Activated CD8-positive, alpha-beta memory T cell treated with anti-CD3 and anti-CD28 coated beads for 4 hours (primary cell): ENCODE measurements at places on chromosomes 2 and 18.

DNA sequence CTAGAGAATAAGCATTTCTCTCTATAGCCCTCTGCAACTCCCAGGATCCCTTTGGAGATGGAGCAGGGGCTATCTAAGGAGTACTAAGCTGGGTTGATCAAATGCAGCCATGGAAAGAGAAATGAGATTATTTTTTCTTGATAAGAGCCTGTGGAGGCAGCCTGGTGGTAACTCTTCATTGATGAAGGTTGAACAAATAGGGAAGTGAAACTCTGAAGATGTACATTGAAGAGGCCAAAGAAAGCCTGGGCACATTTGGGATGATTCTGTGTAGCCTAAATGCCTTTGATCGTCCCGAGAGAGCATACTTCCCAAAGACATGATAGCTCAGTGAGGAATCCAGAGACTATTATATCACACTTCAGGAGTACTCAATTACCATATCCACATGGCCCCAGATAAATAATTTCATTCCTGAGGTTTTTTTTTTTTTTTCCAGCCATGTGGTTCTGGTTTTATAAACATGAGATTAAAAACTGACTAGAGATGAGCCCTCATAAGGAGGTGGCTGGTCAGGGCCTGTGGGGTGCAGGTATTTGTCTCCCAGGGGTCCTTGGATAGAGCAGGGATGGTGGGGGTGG, 192.5 kb downstream of the TPGS2 start:
- no peak for DNase-seq

GRCh38 chr18:23721696-23722480, 32.6 kb downstream of the LAMA3 start:
- DNase-seq, result no peak

DNA sequence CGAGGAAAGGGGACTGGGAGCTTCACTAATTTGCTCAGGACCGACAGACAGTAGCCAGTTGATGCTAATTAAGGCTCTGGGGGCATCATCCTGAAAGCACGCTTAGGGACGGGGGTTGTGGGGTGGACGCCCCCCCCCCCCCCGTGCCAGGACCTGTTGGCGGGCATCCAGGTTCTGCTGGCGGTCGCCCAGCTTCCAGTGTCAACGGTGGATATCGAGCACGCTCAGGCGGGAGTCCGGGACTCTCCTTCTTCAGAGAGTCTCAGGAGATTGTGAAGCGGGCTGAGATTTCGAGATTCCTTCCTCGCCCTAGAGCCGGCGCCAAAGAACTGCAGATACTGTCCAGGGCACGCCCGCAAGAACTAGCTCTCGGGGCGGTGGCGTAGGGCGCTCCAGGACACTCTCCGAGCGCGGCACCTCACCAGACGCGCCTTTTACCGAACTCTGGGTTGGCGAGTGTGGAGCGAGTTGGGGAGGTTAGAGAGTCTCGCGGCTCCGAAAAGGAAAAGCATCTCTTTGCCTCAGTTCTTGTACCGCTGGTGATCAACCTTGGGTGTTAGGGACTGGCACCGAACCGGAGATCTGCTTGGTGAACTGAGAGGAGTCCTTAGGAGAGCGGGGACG, 5.6 kb downstream of the RAX start:
- no peak for DNase-seq

- DNase-seq, result no peak
Observed at GRCh38 chr2:9637330-9637729, 6.5 kb upstream of the YWHAQ start.

DNA sequence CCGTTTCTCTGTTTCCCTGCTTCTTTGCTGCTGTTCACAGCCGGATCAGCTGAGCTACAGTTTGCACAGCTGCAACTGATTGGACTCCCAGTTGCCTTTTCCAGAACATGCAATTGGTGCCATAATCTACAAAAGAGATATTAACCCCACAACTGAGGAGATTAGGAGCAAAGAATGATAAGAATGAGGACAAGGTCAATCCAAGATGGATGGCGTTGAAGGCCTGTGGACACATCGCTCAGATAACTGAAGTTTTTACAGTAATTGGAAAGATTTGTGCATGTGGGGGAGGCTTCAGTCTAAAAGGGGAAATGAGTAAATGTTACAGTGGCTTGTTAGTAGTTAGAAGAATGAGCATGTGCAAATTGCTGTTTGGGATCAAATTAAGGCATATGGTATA, 263.2 kb downstream of the TGIF1 start:
- no peak for DNase-seq

GRCh38 chr2:9800975-9801726, 42.1 kb upstream of the TAF1B start:
- DNase-seq, result peak; percentile 24

DNA sequence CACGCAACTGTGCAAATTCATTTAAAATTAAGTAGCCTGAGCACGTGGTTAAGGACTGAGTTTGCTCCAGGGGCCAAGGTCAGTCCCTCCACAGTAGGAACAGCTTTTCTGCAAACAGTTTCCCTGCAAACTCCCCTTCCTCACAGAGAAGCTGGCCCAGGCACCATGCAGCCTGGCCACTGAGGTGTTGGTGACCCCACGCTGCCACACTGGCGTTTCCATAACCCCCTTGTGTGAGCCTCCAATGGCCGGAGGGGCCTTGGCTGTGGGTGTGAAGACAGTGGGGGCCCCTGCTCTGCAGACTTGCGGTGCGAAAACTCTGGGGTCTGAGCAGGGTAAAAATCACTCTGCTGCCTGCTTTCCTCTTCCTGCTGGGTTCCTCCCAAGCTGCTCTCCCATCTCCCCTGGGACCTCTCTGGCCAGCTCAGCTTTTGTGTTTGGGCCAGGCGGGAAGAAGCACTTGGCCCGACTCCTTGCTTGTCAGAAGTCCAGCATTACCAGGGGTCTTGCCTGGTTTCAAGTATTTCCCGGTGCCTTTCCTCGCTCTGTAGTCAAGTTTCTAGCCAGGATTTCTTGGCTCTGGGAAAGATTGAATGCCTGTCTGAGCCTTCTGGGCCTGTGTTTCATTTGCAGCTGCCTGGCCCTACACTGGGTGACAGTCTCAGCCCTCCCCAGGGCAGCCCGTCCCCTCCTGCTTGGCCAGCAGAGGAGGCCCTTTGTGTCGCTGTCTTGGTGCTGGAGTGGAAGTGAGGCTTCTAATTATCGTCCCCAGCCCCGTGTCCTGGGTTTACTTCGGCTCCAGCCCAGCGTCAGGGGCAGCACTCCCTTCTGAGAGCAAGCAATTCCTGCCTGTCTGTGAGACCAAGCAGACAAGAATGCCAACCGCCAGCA, 131.4 kb upstream of the SLC1A4 start:
- DNase-seq, result no peak

DNA sequence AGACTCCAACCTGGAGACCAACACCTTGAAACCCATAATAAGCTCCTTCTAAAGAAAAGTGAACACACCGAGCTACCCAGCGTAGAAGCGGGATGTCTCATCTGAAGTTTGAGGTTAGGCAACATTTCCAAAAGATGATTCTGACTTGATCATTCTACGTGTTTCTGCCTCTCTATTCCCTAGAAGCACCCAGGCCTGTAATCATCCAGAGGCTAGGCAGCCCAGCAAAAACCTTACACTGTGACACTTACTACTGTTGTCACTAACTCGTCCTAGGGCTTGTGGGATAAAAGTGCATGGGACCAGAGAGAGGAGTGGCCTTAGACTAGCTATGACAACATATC, 1.4 kb downstream of the ZBTB14 start:
- DNase-seq, result no peak

GRCh38 chr18:67463829-67464228, 52.7 kb downstream of the DSEL start:
- no peak for DNase-seq

DNA sequence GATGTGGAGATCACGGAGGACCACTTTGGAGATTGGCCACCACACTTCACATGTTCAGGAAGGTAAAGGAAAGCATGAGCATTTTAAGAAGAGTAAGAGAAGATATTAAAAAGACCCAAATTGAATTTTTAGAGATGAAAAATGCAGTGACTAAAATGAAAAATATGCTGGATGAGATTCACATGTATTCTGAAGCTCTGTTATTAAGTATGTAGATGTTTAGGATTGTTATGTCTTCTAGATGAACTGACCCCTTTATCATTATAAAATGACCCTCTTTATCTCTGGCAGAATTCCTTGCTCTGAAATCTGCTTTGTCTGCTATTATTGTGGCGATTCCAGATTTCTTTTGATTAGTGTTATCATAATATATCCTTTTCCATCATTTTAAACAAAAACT, 36.0 kb upstream of the DYNC2LI1 start:
- no peak for DNase-seq

GRCh38 chr2:40409734-40410133, 42.2 kb downstream of the SLC8A1 start:
- no peak for DNase-seq

DNA sequence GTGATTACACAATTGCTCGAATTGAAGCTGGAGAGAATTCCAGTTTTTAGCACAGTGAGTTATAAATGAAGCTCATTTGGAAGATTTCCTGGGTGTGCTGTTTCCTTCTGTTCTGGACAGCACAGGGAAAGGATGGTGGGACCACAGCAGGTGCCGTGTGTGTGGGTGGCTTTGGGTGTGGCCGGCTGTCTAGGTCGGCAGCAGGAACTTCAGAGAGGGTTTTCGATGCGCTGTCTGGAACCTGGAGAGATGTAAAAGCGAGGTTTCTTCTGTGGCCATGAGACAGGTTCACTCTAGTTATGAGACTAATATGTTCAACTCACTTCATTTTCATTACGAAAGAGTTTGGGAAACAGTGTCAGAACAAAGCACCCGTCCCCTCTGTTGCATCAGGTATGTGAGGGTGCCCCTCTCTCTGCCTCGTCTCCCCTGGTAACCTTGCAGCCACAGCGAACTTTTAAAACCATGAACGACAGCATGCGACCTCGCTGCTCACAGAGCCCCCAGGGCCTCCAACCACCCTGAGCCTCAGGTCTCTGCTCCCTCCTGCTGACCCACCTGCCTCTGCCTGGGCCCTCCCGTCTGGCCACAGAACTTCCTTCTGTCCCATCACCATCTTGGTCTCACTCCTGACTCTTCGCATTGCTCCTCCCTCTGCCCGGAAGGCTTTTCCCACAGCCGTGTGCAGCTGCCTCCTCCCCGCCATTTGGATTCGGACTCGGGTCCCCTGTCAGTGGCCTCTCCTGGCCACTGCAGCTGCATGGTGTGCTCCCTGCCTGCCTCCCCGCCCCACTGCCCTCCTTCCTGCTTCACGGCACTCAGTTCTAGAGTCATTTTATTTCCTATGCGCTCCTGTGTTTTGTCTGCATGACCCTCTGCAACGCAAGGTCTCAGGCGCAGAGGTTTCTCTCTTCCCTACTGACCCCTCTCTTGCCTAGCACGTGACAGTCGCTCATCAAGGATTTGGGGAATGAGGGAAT, 151.2 kb downstream of the NDUFA10 start:
- no peak for DNase-seq

DNA sequence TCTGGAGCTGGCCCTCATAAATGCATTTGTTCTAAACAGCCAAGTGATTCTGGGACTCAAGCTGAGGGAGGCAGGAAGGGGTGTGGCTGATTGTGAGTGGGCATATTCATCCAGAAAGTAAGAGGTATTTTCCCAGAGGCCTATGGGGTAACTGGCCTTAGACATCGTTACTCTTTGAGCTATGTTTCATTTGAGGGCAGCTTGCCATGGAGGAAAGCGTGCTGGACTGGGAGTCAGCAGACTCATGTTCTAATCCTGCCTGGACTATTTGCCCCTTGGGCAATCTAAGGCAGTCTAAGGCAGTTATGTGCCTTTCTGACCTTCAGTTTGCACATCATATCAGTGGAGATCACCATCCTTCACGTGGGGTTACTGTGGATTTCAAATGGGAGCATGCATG, 93.5 kb upstream of the SLC14A2 start:
- DNase-seq, result no peak

DNA sequence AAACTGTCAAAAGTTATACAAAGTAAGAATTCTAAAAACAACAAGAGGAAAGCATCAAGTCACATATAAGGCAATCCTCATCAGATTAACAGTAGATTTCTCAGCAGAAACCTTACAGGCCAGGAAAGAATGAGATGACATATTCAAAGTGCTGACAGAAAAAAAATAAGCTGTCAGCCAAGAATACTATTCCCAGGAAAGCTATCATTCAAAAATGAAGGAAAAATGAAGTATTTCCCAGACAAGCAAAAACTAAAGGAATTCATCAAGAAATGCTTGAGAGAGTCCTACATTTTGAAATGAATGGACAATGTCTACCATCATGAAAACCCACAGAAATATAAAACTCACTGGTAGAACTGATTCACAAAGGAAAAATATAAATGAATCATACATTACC, 268.9 kb upstream of the OSR1 start:
- no peak for DNase-seq

- no peak for DNase-seq
Observed at GRCh38 chr2:102915128-102915527, 153.3 kb downstream of the TMEM182 start.

GRCh38 chr18:48600456-48601090, 61.7 kb downstream of the CTIF start:
- DNase-seq, result no peak

GRCh38 chr2:238467062-238467461, 40.3 kb downstream of the ASB1 start:
- DNase-seq, result no peak

GRCh38 chr2:70089220-70089982, 2.1 kb downstream of the PCBP1 start:
- DNase-seq, result no peak

GRCh38 chr2:6908291-6908690, 8.9 kb upstream of the RNF144A start:
- no peak for DNase-seq

GRCh38 chr2:238784671-238785527, 63.0 kb upstream of the TWIST2 start:
- peak; percentile 5 for DNase-seq

GRCh38 chr2:85266146-85267041, 61.4 kb downstream of the TGOLN2 start:
- peak; percentile 31 for DNase-seq

GRCh38 chr2:47076586-47077441, 78.3 kb downstream of the STPG4 start:
- no peak for DNase-seq

- no peak for DNase-seq
Observed at GRCh38 chr2:174078275-174078674, 113.1 kb upstream of the SP3 start.

DNA sequence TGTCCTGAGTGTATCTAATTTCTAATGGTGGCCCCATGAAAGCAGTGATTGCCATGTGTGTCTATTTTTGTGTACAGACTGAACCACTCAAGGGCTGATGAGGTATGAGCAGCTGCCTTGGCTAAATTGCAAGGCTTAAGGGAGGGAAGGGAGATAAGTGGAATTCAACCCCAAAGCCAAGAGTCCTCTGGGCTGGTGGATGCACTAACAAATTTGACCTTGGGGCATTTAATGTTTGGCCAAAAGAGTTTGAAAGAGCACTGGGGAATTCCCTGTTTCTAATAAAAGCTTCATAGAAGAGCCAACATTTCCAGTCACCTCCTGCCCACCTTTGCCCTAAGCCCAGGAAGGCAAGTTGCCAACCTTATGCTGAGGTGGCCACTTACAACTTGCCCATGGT, 172.1 kb downstream of the SETBP1 start:
- DNase-seq, result no peak

DNA sequence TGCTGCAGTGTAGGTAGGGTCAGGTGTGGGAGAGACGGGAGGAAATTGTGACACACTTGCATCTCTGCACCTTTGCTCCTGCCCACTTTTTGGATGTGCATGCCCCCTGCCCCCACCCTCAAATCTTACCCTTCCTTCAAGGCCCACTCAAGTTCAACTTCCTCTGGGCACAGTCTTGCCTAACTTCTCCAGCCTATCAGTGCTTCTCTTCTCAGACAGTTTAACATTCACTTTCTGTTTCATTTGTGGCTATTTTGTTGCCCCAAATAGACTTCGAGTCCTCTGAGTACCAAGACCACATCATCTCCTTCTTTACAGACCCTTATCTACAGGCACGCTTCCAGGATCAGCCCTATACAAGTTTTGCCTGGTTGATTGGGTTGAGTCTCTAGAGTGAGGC, 2.7 kb downstream of the ST8SIA5 start:
- DNase-seq, result no peak

GRCh38 chr2:234308813-234309195, 188.1 kb downstream of the ARL4C start:
- no peak for DNase-seq
